ENCODE measurements at places on chromosomes 1 and 21.

GRCh38 chr1:51341876-51342496 is 11.6 kb upstream of the TTC39A start:
- no peak for DNase-seq

DNA sequence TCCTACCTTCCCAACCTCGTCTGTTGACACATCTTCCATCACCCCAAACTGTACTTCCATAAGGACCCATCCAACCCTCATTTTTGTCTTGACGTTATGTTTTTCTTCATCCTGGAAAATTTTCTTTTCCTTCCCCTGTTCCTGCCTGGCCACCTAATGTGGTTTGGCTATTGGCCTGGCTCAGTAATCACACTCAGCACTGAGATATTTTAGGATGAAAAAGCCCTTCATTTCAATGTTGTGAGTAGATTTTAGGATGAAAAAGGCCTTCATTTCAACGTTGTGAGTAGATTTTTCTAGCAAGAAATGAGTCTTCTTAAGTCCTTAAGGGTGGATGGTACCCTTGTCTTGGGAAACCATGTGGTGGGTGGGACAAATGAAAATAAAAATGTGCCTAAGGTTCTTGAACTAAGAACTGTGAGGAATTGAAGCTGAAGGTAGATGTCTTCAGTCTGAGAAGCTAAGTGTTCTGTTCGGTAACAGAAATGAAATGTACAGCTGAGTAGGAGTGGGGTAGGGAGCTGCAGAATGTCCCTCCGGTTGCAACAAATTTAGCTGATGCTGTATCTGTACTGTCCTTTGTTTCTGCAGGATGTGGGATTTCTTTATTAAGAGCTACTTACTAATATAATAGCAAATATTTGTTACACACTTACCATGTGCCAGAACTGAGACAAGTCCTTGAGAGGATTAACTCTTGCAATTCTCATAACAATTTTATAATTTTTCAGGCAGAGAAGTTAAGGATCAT is 36.1 kb downstream of the DNTTIP2 start:
- DNase-seq: no peak

DNA sequence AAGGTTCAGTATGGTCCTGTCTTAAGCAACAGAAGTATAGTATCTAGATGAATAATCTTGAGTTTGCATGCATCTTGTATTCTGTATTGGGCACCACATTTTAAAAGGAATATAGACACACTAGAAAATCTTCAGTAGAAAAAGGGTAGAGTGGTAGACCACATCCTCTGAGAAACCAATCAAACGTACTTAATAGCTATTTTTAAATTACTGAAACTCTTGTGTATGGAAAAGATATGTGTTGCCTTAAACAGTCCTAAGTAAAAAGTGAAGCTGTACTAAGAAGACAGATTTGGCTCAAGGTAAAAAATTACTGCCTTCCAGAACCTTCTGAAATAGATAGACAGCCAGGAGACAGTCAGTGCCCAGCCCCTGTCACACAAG is 3.1 kb downstream of the CTXND2 start:
- DNase-seq: no peak

GRCh38 chr21:42779431-42779861 is 99.9 kb downstream of the WDR4 start:
- DNase-seq: no peak

DNA sequence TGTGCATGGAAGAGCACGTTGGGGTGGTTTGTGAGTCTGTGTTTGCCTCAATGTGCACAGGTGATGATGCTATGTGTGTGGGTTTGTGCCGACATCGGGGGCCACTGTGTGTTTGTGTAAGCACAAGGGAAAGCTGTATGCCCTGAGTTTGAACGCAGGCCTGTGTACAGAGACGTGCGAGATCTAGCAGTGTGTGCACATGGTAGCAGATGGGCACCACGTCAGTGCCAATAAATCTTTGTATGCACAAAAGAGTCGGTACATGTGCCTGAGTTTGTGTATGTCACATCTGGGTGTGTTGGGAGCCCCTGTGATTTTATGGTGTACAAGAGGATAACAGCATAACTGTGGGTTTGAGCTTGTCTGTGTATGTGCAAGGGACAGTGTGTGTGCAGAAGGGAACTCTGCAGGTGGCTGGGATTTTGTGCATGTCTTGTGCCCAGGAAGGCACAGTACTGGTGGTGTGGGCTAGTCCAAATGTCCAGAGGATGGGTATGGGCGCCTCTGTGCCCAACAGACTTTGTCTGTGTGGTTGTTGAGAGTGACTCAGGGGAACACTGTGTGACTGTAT is 32.0 kb upstream of the WASF2 start:
- no peak for DNase-seq

DNA sequence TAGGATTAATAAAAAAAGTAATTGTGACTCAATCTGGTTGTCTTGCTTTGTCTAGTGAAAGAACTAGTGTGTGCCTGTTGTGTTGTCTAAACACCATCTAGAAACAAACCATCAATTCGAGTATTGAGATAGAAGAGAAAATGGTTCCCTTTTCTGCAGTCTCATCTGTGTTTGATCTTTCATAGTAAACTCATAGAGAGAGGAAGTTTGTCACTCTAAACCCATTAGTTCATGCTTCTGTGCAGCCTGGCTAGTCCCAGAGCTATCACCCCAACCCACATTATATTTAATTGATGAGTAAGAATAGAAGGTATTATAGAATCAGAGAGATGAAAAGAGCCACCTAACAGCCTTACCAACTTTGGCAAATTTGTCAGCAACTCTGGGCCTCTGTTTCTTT is 99.5 kb downstream of the TGFB2 start:
- DNase-seq: no peak

GRCh38 chr1:93699503-93700168 is 18.0 kb upstream of the BCAR3 start:
- no peak for DNase-seq

- DNase-seq: no peak
Observed at GRCh38 chr1:162861101-162861500, at the start of gene CCDC190. CCDC190 (minus strand) TSS chr1:162861175; CDS start chr1:162859646, 1,529 bp downstream.

- DNase-seq: no peak
Observed at GRCh38 chr1:6392809-6393399, 663 bp downstream of the ACOT7 start.

DNA sequence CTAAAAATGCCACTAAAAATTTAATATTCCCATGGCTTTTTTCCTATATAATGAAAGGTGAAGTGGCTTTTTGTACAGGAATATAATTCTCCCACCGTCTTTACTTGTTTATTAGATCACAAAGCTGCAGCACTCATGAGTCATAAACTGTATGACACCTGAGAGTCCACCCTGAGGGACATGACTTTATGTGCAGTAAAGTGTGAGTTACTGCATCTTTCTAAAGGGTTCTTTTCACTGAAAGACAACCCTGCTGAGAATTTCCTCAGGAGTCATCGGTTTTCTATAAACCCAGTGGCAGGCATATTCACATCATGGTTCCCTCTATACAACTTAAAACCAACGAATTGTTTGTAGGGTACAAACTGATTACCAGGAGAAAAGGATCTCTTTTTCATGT is 77.4 kb downstream of the APP start:
- no peak for DNase-seq

GRCh38 chr21:25563361-25564116 is 43.7 kb downstream of the MRPL39 start:
- DNase-seq: no peak

GRCh38 chr1:109170035-109170764 is 43.5 kb upstream of the SARS1 start:
- DNase-seq: no peak

- no peak for DNase-seq
Observed at GRCh38 chr1:115479055-115479482, 141.0 kb upstream of the NGF start.

DNA sequence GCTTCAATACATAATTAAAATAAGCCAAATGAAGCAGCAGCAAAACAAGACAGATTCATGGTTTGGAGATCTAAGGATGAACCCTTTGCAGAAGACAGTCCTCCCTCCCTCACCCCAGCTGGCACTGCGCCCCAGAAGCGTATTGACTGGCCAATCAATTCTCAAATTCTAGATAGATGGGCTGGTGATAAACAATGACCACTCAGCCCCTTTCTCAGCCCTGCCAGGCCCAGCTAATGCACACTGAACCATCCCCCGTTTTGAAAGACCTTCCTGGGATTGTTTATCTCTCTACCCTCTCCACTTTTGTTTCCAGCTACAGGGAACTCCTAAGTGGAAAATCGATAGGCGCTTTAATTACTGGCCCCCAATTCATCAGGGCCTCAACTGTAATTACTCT is 29.0 kb downstream of the TNR start:
- no peak for DNase-seq

- no peak for DNase-seq
Observed at GRCh38 chr1:166258017-166258416, 91.2 kb upstream of the FAM78B start.

GRCh38 chr21:42745511-42746239 is 92.3 kb downstream of the PDE9A start:
- DNase-seq: no peak

- DNase-seq: no peak
Observed at GRCh38 chr21:45355573-45355972, 49.4 kb upstream of the COL18A1 start.

DNA sequence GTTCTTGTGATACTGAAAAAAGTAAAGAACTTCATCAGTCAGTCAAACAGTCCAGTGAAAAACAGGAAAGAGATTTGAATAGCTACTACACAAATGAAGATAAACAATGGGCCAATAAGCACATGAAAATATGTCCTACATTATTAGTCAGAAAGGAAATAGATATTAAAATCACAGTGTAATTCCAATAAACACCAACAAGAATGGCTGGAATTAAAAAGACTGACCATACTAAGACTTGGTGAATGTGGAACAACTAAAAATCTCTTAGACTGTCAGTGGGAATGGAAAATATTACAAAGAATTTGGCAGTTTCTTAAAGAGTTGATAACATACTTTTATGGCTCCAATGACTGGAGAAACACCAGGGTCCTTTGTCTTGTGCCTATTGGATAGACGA is 241.8 kb upstream of the USP24 start:
- no peak for DNase-seq

DNA sequence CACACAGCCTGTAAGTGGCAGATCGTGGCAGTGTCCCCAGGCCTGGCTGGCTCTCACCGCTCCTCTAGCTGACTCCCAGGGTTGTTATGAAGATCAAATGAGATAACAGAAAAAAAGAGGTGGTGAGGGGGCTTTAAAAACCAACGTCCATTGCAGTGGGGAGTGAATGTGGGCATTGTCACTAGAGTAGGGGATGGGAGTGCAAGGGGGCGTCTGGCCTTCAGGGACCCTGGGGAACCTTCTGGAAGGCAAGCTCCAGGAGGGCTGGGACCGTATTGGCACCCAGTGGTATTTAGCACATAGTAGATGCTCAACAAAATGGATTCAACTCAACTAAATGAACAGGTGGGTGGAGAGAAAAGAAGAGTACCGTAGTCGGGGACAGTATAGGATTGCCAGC is 3.4 kb downstream of the PLA2G2D start:
- DNase-seq: no peak

- DNase-seq: no peak
Observed at GRCh38 chr1:20615946-20616846, 17.1 kb upstream of the PINK1 start.

GRCh38 chr1:160154790-160155189 is 3.4 kb downstream of the ATP1A4 start:
- no peak for DNase-seq

- no peak for DNase-seq
Observed at GRCh38 chr1:31879981-31880608, 58.1 kb downstream of the PTP4A2 start.

GRCh38 chr1:98373056-98373455 is 288.5 kb upstream of the SNX7 start:
- no peak for DNase-seq

DNA sequence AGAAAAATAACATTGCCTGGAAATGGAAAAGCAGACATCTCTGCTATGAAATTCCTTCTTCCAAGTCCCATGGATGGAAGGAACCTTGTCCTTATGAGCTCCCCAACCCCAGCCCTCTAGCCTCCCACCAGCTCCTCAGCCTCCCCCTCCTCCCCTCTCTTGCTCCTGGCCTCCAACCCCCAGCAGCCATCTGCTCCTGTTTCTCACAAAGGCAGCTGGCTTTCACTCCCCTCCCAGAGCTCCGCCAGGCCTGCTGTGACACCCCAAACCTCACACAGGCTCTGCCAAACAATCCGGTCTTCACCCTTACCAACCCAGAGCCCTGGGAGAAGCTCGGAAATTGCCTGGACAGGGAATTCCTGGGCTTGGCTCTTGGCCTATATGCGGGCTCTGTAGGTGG is 69.2 kb downstream of the KLHDC7A start:
- no peak for DNase-seq

GRCh38 chr21:36073181-36073580 is 3.4 kb downstream of the CBR1 start:
- DNase-seq: no peak

- peak; percentile 64 for DNase-seq
Observed at GRCh38 chr1:108199781-108200686, at the start of gene SLC25A24. SLC25A24 (minus strand) TSS chr1:108200343; CDS start chr1:108200138, 205 bp downstream.

- no peak for DNase-seq
Observed at GRCh38 chr1:156530006-156530405, 29.4 kb upstream of the MEF2D start.

DNA sequence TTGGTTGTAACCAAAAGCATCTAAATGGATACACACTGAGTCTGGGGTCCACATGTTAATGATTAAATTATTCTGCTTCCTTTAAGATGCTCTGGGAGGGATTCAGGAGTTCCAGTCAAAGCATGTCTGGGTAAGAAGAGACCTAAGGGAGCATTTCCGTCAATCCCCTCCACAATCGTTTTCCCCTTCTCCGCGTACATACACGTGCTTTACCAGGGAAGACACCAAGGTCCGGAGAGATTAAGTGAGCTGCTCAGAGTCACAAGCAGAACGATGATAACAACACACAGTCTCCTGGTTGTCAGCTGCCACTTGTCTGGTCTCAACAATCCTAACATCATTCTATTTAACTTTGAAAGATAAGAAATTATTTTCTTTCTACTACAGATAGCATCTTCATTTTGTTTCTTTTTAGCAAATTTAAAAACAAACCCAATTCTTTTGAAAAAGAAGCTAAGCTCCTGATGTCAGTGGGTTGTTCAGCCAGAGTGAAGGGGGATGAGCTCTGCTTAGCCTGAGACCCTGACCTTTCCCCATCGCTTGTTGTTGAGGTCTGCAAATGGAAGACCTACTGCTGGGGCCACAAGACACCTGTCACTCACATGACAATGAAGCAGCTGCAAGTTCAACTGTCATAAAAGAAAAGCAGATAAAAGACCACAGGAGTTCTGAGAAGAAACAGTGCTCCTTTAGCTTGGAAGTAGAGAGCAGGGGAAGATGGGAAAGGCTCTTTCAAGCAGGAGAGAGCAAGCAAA is 4.5 kb downstream of the PAFAH2 start:
- DNase-seq: no peak

DNA sequence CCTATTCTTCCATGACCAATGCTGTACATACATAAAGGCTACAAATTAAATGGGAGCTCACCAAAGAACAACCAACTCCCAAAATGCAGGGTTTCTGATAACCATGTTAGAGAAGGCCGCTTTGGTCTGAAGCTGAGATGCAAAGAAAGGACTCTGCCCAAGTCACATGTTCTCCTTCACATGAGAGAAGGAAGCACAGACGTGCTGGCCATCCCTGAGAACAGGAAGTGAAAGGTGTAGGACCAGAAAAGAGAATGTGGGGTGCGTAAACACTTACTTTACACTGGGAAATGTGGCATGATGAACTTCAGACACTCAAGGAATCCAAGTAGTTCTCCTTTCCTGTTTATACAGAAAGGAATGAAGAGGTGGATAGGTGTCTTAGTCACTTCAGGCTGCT is 31.7 kb upstream of the TADA1 start:
- DNase-seq: no peak

- no peak for DNase-seq
Observed at GRCh38 chr1:22567197-22567596, 3.9 kb downstream of the EPHA8 start.

GRCh38 chr1:9827558-9828185 is 3.9 kb upstream of the CLSTN1 start:
- no peak for DNase-seq

- no peak for DNase-seq
Observed at GRCh38 chr1:214321705-214322453, 40.9 kb downstream of the SMYD2 start.
